ENCODE measurements at places on chromosomes 1 and 21.
A peak's percentile ranks its signal among the peaks of the same experiment; 100 is the strongest.

DNA sequence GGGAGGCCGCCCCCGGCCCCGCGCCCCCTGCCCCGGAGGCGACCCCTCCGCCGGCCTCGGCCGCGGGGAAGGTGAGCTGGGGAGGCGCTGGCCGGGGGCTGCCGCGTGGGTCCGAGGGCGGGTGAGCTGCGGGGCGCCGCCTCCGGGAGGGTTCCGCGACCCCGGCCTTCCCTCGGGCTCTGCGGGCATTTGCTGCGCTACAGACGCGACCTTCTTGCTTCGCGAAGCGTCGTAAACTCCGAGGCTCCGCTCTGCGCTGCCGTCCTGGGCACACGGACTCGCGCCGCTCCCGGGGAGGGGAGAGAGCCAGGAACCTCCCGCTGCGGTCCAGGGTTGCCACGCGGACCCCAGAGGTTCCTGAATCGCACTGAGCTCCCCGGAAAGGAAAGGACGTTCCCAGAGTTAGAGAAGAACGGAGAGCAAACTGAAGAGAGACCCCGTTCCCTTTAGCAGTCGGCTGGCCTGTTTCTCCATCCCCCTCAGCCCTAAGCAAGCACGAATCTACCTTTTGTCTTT lies 345 bp downstream of the SLX9 start:
- no peak for DNase-seq

DNA sequence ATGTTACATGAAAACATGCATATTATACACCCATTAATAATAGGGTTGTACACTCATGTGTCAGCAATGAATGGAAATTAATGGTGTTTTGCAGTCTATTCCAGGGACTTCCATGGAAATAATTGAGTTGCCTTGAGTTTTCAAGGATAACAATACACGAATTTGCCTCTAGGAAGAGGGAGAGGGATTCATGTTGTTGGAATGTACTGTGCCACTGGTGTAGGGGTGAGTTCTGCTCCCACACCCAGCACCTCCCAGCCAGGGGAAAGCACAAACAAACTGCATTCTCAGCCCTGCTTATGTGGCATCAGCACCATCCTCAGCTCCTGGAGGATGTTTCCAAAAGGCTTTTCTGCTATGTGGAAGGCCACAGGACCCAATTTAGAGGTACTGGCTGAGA lies 57.8 kb downstream of the BCAR3 start:
- no peak for DNase-seq

GRCh38 chr1:224759681-224760091 lies 143.6 kb downstream of the CNIH3 start:
- no peak for DNase-seq

DNA sequence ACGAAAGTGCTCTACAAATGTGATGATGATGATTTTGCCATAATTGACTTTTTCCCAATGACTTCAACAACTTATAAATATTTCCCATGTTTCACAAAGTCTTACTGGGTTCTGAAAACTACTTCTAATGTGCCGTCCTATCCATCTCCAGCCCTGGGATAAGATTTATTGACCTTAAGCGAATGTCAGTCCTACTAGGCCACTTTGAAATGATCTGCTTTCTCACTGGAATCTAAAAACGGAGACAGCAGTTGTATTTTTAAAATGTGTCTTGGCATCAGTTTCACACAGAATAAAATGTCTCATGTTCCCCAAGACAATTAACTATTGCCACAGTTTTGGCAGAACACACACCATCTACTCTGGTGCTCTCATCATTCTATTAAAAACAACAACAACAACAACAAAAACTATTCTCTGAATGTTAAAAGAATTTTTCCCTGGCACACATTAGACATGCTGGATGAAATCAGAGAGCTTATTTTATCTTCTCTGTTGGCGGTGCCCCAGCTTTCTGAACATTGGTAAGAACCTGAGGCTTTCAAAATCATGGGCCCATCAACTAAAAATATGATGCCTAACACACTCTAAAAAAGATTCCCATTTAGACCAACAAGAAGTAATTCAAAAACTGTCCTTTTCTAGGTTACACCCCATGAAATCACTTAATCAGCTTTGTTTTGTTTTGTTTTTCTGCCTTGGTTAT lies 23.1 kb upstream of the DNASE2B start:
- DNase-seq, result no peak

DNA sequence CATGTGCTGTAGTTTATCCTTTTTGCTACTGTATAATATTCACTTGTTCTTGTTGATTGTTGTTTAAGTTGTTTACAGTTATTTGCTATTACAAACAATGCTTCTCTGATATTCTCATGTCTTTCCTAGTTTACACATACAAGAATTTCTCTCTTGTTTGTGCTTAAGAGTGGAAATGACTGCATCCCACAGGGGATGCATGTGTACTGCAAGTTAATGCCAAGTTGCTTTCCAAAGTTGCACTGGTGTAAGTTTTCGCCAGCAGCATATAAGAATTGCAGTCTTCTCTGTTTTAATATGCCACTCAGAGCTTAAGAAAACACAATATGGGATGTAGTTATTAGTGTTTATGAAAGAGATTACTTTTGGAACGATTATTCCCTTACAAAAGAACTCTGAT lies 97.7 kb downstream of the NEK7 start:
- DNase-seq, result no peak

GRCh38 chr1:56439610-56440264 lies 139.6 kb downstream of the PLPP3 start:
- no peak for DNase-seq

GRCh38 chr1:247440001-247440620 lies 17.8 kb downstream of the OR2B11 start:
- no peak for DNase-seq

DNA sequence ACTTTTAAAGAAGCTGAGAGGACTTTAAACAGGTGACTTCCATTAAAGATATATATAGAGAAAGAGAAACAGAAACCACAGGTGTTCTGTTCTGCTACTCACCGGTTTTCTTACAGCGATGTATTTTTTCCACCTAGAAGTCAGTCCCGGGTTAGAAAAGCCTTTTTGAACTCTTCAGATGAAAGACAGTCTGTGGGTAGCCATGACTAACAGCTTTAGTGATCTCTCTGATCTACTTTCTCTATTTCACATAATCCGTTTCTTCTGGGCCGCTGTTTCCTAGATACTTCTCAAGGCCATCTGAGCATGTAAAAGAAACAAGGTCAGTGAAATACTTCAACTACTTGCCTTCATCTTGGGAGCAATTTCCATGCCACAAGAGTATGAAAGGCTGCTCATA lies 25.1 kb downstream of the WDR64 start:
- no peak for DNase-seq

- no peak for DNase-seq
Observed at GRCh38 chr1:47951026-47951425, 46.2 kb downstream of the TRABD2B start.

DNA sequence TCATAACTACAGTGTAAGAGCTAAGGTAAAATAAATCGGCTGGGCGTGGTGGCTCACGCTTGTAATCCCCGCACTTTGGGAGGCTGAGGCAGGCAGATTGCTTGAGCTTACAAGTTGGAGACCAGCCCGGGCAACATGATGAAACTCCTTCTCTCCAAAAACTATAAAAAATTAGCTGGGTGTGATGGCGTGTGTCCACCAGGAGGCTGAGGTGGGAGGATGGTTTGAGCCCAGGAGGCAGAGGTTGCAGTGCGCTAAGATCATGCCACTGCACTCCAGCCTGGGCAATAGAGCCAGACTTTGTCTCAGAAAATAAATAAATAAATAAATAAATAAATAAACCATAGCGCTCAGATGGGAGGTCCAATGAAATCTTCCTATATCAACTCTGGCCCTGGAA lies 16.7 kb upstream of the FAM110D start:
- DNase-seq, result peak; percentile 39

DNA sequence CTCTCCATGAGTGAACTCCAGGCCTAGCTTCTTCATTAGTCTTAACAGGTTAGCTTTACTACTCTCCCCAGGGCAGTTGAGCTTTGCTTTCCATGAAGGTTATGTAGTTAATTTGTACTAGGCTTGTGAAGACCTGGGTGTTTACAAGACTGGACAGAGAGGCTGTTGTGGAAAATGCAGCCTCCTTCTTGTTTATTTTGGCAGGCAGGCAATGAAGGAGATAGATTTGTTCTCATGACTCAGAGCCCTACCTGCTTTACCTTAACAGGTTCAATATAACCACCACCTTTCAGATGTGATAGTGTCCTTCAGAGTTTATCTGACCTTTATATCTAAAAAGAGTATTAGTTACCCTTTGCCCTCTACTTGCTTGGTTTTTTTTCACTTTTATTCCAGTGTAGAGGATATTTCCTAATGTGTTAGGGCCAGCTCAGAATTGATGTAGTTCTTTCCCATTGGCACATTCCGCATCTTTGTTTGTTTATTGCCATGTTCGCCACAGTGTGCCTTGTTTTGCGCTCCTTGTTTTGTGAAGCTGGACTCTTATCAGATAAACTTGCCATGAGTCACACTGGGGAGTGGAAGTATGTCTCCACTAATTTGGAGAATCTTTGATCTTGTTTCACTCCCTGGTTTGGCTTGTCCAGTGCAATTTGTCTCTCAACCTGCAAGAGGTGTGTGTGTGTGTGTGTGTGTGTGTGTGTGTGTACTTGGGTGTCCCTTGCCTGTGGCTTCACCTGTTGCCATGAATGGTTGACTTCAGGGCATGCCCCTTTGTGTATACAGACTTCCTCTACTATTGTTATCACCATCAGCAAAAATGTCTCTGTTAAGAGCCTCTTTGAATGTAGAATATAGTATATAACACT lies 87.4 kb upstream of the MACF1 start:
- DNase-seq, result no peak

GRCh38 chr21:28215214-28215954 lies 777.3 kb downstream of the LTN1 start:
- DNase-seq, result no peak

- DNase-seq, result no peak
Observed at GRCh38 chr1:110475362-110476027, 24.5 kb downstream of the PROK1 start.

GRCh38 chr1:226422478-226422877 lies 14.6 kb upstream of the PARP1 start:
- no peak for DNase-seq

GRCh38 chr1:228166170-228166936 lies 749 bp downstream of the IBA57 start:
- DNase-seq, result no peak

DNA sequence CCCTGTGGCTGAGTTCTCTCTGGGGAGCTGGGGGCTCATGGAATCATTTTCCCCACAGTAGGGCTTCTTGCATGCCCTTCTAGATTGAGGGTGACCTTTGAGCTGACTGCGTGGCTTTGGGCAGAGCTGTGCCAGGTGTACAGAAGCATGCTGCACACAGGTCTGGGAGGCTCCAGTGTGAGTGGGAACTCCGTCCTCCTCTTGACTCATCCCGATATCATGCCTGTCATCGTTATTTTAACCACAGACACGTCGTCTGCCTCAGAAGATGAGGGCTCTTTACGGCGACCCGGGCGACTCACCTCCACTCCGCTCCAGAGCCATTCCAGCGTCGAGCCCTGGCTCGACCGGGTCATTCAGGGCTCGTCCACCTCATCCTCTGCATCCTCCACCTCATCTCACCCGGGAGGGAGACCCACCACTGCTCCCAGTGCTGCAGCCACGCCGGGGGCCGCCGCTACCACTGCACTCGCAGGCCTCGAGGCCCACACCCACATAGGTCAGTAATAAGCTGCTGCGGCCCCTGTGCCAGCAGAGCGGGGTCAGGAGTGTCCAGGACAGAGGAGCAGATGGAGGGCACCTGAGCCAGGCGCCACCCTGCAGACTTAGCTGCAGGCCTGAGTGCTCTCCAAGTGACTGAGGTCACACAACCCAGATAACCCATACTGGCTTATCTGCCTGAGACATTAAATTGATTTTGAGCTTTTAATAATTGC lies 39.8 kb downstream of the DIP2A start:
- DNase-seq, result no peak

DNA sequence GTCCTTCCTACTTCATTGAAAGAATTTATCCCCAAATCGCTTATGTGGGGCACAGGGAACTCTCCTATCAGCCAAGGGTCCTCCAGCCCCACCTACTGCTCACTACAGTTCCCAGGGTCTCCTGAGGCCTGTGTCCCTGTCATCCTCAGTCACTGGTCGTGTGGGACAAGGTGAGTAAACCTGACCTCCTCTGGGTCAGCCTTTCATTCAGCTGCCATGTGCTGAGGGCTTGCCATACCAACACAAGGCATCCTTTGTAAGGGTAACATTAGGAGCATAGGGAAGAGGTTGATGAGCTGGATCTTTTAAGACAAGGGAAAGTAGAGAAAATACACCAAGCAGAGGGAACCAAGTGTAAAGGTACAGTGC lies 11.2 kb upstream of the SNAPIN start:
- no peak for DNase-seq

DNA sequence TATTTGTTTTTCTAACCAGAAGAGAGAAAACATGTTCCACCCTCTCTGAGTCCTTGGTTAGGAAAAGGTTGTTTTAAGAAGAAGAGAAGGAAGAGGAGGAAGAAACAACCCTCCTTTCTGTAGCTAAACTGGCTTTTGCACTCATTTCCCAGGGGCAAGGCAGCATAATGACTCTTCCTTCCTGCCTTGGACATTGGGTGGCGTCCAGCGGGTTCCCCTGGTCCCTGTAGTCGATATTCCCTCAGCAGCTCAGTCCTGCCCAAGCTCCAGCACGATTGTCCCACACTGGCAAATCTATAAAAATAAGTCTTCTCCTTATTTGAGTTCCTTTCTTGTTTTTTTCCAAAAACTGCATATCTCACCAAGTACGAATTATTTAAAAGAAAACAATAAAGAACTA lies 81.2 kb downstream of the TEX35 start:
- no peak for DNase-seq

- DNase-seq, result no peak
Observed at GRCh38 chr1:27779122-27779521, 6.1 kb downstream of the STX12 start.

DNA sequence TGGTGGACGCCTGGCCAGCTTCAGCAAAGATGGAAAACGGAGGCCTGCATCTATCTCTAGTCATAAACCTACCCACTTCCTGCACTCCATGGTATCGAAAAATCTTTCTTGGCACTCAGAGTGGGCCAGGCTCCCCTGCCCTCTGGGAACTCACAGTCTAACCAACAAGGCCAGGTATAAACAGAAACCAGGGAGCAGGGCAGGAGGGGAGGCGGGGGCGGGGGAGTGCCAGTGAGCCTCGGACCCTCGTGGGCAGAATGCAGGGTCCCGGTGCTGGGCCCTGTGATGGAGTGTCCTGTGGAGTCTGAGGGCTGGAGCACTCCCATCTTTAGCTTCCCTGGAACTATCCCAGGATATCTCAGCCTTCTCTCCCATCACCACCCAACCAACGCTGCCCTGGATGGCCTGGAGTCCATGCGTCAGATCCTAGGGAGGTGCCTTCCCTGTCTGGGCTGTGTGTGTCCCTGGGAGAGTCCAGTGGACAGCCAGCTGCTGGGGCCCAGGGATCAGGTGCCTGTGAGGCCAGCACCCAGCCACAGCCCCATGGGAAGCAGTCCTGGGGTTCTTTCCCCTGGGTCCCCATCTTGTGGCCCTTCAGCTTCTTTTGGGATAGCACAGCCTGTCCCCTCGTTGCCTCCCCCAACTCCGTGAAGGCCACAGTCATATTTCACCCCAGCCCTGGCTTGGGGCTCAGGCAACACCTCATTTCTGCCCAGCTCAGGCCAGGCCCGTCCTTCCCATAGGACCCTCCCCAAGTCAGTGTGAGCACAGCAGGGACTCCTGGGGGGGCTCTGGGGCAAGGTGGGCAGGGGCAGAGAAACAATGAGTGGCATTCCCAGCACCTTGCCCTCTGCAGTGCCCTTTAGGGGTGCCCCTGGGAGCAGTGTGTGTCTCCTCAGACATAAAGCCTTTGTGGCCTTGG lies 1.1 kb upstream of the EPS8L3 start:
- DNase-seq, result no peak

Data from type B pancreatic cell (in vitro differentiated cells).